ENCODE measurements at places on chromosomes 5 and 9.

DNA sequence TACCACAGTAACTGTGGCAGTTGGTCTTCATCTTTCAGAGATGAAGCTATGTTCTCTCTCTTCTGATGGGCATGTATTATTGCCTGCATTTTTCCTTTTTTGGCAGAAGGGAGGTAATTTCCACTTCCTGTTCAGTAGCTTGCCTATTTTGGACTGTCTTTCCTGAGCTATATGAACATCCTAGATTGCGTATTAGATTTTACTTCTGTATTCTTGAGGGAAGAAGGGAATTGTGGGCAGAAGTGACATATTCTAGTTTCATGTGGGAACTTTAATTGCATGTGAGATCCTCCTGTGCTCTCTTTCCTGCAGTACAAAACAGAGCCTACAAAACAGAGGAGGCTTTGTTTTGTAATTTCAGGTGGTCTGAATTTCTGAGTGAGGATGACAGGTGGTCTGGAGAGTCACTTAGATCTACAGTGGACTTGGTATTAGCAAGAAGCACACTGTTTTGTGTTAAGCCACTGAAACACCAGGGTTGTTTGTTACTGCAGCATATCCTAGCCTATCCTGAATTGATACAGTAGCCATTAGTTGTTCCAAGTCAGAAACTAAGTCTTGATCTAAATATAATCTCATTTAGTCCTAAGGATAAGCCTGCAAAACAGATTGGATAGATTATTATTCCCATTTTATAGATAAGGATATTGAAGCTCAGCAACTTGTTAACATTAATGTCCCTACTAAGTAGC is 68.1 kb downstream of the AOPEP start:
- no peak for DNase-seq

DNA sequence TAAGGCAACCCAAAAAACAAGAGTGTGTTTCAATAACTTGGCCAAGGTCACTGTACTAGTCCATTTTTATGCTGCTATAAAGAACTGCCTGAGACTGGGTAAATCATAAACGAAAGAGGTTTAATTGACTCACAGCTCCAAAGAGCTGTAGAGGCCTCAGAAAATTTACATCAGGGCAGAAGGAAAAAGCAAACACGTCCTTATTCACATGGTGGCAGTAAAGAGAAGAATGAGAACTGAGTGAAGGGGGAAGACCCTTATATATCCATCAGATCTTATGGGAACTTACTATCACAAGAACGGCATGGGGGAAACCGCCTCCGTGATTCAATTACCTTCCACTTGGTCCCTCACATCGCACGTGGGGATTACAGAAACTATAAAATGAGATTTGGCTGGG is 64.3 kb upstream of the CAMK4 start:
- no peak for DNase-seq

GRCh38 chr9:104263942-104264341 is 169.8 kb downstream of the SMC2 start:
- DNase-seq = no peak

- no peak for DNase-seq
Observed at GRCh38 chr9:86061972-86062739, 37.2 kb downstream of the GOLM1 start.

- no peak for DNase-seq
Observed at GRCh38 chr9:93086447-93087224, 9.4 kb upstream of the CARD19 start.

GRCh38 chr5:127013407-127013806 is 17.0 kb downstream of the MARCHF3 start:
- DNase-seq = no peak

DNA sequence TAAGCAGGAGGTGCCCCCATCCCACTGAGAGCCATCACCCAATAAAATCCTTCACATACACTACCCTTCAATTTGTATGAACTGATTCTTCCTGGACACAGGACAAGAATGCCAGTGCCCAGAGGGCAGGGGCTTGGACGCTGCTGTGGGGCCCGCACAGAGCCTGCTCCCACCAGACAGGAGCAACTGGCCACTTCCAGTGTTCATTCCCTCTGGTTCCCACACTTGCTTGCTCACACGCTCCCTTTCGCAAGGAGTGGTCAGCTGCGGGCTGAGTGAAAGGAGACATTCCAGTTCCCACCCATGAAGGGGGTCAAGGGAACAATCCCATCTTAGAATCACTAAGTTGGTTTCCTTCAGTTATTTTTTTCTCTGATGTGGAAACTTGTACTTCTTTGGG is 314.5 kb upstream of the ACO1 start:
- no peak for DNase-seq

DNA sequence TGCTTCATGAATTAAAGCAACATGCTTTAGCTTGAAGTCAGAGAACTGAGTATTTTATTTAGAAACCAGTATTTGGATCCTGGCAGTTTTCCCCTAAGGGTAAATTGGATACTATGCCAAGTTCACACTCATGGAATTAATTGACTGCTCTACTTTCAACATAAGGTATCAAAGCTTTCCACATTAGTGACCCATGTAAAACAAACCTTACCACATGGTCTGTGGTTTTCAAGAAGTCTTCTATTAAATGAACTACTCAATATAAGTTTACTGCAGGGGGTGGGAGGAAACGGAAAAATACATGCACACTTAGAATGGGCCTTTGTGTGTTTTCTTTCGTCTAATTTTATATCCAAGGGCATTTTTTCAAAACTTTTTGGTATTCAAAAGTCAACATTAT is 232.0 kb upstream of the FBXL7 start:
- DNase-seq = no peak

DNA sequence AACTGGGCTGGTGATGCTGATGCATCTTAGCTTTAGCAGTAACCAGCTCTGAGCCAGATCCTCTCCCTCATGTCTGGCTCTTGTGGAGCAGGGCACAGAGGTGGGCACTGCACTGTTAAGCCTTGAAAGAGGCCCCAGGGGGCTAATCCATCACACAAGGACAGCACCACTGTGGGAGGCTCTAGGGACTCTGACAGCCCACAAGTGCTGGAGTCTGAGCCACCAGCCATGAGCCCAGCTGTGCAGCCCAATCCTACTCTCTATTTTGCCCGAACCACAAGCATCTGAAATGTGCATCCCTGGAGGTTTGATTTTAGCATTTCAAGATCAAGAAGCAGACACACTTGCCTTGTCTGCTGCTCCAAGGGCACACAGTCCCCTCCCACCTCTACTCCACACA is 407.1 kb upstream of the TRPC7 start:
- no peak for DNase-seq

GRCh38 chr5:158303275-158303674 is 444.3 kb upstream of the CLINT1 start:
- no peak for DNase-seq

- DNase-seq = no peak
Observed at GRCh38 chr9:109256336-109256735, 64.5 kb downstream of the EPB41L4B start.

DNA sequence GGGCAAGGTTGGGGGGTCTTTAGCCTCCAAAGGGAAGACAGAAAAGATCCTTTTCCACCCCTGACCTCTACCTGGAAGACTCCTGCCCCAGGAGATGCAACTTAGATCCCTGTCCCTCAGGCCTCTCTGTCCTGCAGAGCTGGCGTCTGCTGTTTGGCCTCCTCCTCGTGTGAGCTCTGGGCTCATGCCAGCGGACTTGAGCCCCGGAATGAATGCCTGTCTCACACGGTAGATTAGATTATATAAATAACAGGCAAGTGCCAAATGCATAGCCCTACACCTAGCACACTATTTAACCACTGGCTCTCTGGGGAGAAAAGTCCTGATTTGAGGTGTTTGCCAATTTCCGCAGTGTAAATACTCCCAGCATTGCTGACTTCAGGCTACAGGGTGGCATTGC is 1.4 kb upstream of the WNK2 start:
- no peak for DNase-seq

DNA sequence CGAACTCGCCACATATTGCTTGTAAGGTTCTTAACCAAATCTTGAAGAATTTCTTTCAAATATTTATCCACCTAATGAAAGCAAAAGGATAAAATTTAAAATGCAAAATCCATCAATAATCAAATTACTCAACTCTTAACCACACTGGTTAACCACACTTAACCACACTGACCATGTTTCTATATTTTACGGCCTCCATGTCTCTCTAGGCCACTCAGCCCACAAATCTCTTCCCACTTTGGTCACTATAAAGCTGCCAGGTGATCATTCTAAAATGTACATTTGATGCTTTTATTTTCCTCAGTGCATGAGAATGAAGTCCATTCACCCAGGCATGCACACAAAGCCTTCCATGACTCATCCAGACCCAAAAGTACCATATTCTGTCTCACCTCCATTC is 56.4 kb upstream of the OR2K2 start:
- no peak for DNase-seq

DNA sequence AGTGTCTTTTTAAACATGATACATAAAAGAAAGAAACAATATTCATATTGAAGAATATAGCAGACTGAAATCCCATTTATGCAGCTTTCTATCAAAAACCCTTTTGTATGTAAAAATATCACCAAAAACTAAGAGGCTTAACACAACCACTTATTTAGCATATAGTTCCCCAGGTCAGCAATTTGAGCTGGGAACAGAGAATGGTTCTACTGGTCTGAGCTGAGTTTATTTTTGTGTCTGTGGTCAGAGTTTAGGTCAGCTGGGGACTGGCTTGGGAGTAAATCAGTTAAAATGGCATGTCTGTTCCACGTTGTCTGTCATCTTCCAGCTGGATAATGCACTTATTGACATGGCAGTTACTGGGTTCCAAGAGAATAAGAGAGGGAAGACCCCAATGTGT is 165.0 kb downstream of the TMEM232 start:
- DNase-seq = no peak

DNA sequence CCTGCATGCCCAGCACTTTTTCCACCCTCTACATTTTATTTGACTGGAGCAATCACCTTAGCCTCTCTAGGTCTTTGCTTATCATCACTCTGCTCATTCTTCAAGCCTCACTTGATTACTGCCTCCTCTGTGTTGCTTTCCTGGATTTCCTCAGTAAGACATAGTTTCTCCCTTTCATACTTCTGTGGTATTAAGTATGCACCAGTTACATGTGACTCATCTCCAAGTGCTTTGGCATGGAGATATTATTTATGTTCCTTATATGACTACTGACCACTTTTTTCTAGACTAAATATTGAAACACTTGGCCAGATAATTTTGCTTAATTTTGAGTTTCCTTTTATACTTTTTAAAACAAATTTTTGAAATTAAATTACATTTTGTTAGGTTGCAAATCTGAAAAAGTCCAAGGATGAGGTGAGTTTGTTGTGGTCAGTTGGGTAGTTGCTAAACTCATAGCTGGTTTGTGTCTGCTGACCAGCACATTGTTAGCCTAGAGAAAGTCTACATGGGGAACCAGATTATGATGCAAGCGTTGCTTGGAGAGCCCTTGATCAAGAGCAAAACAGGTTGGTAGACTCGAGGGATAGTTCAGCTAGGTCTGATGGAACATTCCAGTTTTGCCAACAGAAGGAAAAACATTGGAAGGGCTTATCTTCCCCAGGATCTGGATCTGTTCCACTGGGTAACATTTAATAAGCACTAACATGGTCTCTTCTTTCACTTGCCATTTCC is 140.2 kb downstream of the TMC1 start:
- DNase-seq = no peak

DNA sequence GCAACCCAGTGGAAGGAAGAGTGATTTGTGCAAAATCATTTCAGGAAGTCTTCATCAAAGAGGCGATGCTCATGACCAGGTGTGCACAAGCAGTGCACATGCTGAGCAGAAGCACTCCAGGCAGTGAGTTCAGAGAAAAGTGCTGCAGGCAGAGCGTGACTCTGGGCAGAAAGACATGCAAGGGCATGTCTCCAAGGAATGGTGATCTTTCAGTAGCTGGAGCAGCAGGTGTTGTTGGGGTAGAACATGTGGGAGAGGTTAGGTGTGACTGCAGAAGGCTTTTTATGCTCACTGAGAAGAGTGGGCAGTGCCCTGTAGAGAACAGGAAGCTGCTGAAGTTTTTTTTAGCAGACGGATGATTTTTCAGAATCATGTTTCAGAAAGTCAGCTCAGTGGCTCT is 545.4 kb upstream of the TLE4 start:
- no peak for DNase-seq

- DNase-seq = no peak
Observed at GRCh38 chr5:7181841-7182240, 214.1 kb upstream of the ADCY2 start.

DNA sequence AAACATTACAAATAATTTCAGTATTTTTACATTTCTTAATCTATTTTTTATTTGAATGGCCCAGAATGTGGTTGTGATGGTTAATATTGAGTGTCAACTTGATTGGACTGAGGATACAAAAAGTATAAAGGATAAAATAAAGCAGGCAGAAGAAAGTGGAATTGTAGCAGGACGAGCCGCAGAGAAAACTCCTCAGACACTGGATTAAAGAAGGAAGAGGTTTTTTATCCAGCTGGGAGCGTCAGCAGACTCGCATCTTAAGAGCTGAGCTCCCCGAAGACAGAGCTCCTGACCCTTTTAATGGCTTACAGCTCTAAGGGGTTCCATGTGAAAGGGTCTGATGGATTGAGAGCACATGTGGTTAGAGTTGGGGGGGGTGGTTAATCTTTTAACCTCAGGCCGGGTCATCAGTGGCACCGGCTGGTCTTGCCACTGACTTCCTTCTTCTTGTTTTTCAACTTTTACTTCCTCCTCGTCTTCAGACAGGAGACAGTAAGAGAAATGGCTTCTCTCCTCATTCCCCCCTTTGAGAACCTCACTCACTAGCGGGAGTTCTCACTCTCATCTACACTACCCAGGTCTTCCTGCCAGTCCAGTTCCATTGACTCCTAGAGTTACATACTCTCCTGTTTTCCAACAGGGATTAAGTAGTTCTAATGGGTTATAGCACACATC is 80.0 kb downstream of the TMEM161B start:
- no peak for DNase-seq

DNA sequence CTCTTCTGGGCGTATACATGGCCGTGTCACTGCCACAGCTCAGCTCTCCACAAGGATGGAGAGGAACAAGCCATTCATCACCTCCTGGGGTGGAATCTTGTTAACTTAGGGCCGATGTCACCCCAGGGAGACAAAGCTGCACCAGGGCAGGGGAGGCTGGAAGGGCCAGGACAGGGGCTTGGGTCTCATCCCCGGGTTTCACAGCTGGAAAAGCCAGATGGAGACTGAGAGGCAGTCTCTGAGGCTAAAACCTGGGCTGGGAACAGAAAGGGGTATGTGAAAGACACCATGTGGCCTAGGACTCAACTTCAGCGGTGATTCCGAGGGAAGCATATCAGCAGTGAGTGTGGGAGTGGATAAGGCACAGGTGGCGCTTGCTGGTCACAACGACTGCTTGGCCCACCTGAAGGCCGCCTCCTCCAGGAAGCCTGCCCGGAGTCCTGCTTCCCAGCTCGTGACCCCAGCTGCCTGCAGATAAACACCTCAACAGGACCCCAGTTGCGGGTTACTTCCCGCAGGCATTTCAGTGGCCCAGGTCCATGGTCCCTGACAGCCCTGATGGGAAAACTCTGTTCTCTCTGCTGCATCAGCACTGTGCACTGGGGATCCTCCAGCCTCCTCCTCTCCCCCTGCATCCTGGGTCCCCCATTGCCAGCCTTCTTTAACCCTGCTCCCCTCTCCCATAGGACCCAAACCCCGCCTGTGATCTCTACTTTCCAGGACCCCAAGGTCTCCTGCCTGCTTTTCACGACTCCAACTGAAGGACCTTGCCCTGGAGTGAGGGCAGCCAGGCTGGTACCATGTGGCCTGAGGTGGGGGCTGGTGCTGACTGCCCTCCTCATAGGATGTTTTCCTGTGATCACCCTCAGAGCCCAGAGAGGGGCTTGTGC is 51.7 kb upstream of the FCN1 start:
- DNase-seq = no peak

GRCh38 chr5:141761-142160 is 49.5 kb upstream of the LRRC14B start:
- no peak for DNase-seq

- DNase-seq = no peak
Observed at GRCh38 chr5:112616812-112617547, 120.7 kb upstream of the APC start.
